Hematopoietic multipotent progenitor cell treated with erythropoietin and hydrocortisone succinate and interleukin-3 and kit ligand, for 15 days (in vitro differentiated cells): ENCODE measurements at places on chromosomes 5 and 9.

DNA sequence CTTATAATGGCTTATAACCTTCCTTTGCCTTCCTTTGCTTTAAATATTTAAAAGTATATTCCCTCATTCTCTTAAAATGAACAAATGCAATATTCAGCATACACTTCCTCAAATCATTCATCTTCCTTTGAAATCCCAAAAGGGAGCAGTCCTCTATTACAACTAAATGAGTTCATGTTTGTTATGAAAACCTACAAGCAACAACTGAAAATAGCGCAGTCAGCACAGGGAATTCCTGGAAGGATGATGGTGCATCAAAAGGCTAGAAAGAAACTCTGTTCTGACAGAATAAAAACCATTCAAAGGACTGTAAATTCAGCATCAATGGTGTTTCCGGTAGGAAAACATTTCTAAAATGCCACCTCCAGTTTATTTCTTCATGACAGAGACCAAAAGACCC lies 3.3 kb downstream of the NR6A1 start:
- no peak for DNase-seq

DNA sequence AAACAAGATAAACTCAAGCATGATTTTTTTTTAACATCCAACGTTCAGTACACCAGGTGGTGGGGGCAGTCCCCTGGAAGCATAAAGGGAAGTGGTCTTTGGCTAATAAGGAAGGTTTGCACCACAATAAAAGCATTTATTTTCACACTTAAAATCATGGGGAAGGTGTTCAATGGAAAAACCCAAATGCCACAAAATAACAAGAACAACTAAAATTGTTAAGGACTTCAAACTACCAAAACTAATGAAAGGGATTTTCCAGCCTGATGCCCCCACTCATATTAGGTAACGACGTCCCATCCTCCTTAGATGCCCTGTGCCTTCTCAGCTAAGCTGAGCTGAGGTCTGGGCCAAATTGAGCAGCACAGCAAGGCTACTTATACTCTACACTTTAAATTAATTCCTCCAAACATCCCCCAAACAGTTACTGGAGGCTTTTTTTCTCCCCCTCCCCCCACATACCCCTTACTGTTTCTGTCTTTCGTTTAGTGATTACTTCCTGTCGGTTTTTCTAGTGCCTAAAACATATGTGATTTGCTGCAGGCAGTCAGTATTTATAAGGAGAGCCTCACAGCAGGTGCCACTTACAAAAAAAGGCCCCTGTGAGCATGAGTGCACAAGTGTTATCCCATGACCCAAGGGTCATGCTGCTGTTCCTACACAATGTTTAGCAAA lies 259.7 kb upstream of the ZNF608 start:
- no peak for DNase-seq

GRCh38 chr5:174151599-174152181 lies 106.2 kb downstream of the NSG2 start:
- no peak for DNase-seq

DNA sequence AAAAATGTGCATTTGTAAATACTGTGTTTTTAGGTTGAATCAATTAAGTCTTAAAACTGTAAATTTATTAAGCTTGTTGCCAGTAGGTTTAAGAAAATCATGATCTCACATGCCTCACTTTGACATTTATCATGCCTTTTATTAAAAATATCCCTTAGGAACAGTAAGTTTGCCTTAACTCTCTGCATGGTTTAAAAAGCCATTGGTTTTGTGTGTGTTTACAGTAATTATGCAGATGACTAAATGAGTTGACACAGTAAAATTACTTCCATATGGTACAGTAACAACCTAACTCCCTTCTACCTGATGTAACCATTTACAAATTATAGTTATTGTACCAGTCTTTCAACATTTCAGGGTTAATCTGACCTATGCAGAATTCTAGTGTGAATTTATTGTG lies 6.5 kb downstream of the RPS6 start:
- no peak for DNase-seq

DNA sequence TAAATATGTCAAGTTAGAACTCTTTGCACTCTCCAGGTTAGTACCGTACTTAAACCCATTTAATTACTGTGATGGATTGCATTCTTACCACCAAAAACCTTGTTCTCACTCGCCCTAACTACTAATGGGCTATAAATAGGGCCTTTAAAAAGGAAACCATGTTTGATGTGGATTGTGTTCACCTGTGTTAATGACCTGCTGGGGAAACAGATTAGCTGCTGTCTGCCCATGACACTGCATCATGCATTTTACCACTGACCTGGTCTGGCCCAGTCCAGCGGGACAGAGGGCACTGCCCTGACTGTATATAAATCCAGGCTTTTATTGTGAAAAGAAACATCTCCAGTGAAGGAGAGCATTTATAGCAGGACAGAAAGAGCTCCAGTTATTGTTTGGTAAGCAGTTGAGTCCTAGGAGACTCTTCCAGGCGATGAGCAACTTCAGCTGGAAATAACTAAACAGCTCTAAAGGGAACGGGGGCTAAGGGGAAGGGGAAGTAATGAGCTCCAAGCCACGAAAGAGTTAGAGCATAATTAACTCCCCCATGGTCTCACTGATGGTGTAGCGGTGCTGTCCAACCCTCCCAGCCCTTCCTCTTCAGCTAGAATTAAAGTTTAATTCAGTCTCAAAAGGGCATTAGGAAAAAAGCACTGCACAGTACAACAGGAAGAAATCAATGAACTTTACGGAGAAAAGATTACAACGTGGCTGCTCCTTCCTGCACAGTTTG lies 303.1 kb downstream of the ENC1 start:
- DNase-seq: no peak

GRCh38 chr5:169302491-169303118 lies 1.7 kb upstream of the SLIT3 start:
- DNase-seq: peak; percentile 72

- DNase-seq: no peak
Measured at GRCh38 chr5:74035521-74035937, 409.5 kb downstream of the ARHGEF28 start.

DNA sequence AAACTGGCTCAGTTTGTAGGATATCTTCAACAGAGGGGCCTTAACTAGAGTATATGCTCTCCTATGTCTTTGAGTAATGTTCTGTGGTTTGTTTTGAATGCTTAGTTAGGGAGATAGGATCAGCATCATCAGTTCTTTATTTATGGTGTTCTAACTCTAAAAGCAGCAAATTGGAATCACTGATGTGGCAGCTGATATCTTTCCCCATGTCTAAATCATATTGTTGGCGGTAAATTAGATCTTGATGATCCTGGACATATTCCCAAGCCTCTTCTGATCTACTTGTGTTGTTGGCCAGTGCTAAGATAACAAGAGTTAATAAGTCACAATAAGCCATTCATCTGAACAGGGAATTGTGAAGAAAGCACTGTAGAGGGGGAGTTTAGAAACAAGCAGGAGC lies 332.4 kb upstream of the DAB2 start:
- DNase-seq: no peak

- no peak for DNase-seq
Measured at GRCh38 chr9:133726401-133727276, 11.5 kb downstream of the SARDH start.

DNA sequence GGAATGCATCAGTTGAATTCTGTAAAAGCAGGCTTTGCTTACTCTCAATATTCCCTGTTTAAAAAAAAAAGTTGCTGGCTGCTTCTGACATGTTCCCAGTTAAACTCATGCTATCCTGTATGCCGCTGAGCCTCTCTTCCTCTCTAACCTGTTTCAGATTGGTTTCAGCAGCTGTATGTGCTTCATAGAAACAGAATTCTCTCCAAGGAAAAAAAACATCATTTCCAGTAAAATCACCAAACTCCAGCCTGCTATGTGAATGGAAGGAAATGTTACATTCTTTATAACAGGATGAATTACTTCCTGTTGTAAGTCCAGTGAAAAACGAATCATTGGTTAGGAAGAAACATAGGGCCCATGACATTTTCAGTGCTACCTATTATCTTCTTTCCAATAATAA lies 25.7 kb upstream of the KCNV2 start:
- DNase-seq: no peak

DNA sequence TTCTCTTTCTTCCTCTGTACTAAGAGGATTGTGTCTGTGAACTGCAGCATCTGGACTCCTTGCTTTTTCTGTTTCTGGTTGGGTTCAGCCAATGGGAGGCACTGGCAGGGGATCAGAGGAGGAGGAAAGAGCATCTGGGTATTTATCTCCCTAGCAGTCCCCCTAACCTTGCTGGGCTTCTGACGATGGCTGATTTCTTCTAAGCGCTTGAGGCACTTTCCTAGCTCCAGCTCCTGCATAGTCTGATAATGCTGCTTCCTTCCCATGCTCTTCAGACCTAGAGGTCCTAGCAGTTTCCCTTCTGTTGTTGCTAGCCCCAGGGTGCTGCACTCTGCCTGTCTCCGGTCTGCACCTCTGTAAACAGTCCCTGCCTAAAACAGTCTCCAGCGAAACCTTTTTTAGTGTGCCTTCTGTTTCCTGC lies 225.1 kb downstream of the PDZD2 start:
- no peak for DNase-seq

DNA sequence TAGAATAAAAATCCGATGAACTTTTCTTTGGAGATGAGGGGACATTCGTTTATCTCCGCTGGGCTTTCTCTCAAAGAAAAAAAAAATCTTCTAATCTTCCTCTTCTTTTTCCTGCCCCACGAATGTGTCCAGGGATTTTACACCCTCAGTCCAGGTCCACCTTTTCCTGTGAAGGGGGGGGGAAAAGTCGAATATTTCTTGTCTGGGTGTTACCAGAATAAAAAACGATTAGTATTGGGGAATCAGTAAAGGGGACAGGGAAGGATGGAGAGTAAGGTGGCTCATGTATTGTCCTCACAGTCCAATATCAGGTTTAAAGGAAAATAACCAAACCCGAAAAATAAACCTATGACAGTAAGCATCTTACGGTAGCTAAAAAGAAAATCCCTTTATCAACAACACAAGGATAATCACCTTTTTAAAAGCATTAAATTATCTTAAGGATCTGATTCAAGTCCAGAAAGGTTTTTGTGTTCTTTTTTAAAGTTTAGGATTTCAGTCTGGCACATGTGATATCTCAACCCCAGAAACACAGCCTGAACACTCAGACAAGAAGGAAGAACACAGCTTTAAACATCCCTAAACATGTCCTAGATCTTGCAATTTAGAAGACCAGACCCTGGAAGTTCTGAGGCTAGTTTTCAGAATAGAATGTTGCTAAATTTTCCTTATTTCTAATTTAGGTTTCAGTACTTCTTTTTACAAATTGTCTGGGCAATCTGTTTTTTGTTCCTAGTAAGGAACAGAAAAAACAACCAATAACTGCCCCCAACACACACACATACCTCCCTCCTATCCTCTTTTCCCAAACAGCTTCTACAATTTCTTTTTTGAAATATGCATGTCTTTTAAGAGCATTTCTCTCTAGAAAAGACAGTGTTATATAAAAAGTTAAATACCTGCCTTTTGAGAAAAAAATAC lies 1.2 kb downstream of the ZNF608 start:
- DNase-seq: no peak

- DNase-seq: no peak
Measured at GRCh38 chr9:89711866-89712265, 107.1 kb downstream of the GADD45G start.

DNA sequence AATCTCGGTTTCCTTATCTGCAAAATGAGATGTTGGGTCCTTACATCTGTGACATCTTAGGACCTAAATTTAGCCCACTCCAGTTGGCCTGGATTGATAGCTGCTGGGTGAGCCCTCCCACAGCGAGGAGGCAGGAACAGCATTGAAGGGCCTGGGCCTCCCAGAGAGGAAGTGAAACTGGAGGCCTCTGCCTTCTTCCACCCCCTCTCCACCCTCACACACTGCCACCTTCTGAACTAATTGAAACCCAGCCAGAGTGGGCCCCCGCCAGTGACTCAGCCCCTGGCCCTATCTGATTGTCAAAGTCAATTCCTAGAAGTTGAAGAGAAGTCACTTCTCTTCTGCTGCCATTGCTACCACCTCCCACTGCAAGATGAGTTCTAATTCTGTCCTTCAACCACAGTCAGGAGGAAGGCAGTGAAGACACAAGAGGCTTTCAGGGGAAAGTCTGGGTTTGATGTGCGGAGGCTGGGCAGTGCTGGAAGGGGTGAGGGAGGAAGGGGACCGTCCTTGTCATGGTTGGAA lies 55.2 kb upstream of the NEK6 start:
- DNase-seq: peak; percentile 4

DNA sequence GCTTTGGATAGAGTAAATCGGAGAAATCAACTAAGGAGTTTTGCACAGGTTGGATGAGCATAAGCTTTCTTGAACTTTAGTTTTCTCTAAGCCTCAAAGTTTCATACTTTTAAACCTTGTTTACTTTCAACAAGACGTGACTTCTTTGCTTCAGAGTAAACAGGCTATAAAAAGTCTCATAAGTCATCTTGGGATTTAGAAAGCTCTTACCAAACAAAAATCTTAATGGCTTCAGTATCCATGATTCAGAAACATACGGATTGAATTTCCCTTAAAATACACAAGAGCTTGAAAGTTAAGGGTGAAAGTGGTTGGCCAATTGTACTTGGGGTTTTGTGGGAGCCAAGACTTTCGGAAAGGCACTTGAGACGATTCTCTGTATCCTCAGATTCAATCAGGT lies 270.9 kb upstream of the ANKH start:
- DNase-seq: no peak

DNA sequence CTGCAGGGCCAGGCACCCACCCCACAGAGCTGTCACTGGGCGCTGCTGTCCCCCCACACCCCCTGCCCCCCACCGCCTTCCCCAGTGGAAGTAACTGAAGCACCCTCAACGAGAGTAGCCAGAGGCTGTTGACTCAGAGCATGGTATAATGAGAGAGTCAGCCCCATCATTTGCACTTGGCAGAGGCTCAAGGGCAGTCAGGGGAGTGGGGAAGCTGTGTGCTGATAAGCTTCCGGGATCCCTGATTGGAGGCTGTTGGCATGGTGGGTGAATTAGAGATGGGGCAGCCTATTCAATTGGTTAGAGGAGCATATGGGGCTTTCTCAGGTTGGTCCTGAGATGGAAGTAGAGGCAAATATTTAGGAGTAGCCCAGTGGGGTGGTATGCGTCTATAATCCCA lies 77.1 kb upstream of the GOLM1 start:
- DNase-seq: no peak

DNA sequence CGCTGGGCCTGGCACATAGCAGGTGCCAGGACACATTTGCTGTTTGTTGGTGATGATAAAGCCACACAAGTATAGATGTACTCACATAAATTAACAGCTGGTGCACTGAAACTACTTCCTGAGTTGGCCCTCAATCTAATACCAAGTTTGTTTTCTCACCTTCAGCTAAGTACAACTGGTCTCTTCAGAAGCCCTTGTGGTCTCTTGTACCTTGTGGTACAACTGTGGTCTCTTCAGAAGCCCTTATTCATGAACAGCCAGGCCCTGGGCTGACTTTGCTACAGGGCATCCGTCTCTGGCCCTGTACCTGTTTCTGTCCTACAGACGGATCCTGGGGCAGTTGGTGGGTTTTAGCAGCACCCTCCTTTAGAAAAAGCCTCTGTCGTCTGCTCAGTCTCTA lies 81.5 kb downstream of the DAB2IP start:
- no peak for DNase-seq

- DNase-seq: no peak
Measured at GRCh38 chr9:128244837-128245231, 31.0 kb downstream of the GOLGA2 start.
